ENCODE measurements at places on chromosomes 2 and 18.

DNA sequence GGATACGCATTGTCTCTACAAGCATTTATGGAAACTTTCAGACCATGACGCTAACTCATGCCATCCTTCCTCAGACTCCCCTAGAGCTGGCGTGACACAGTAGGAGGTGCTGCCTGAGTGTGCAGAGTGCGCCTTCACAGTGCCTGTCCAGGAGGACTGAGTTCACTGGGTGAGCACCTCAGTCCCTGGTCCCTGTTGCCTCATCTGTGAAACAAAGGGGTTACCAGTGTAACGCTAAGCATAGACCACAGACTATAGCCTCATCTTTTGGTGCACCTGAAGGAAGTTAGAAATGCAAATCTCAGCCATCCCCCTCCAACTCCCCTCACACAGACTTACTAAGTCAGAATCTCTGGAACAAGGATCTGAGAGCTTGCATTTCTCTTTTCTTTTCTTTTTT is 142.8 kb downstream of the TMEM17 start:
- DNase-seq, result no peak

GRCh38 chr2:37833423-37833822 is 91.7 kb upstream of the RMDN2 start:
- peak; percentile 15 for DNase-seq

- no peak for DNase-seq
Observed at GRCh38 chr2:50611351-50611871, 420.5 kb downstream of the NRXN1 start.

DNA sequence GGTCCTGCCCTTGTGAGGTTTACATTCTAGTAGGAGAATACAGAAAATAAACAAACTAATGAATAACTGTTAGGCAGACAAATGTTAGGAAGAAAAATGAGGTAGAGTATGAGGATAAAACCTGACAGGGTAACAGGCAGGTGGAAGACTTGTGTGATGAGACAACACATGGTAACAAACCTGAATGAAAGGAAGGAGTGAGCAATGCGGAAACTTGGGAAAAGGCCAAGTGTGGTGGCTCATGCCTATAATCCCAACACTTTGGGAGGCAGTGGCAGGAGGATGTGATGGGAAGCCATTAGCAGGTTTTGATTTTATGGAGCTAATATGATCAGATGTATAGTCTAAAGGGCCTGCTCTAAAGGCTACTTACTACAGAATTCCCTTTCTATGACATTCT is 74.2 kb downstream of the INO80D start:
- DNase-seq, result peak; percentile 32

GRCh38 chr18:11989966-11990380 is 8.7 kb downstream of the IMPA2 start:
- DNase-seq, result no peak

DNA sequence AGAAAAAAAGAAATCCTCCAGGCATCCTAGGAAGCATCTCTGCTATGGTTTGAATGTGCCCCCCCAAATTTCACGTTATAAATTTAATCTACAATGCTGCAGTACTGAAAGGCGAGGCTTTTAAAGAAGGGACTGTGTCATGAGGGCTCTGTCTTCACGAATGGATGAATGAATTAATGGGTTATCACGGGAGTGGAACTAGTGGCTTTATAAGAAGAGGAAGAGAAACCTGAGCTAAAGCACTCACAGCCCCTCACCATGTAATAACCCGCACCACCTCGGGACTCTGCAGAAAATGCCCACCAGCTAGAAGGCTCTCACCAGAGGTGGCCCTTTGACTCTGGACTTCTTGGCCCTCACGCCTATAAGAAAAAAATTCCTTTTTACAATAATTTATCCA is 27.6 kb downstream of the RNU4ATAC start:
- no peak for DNase-seq

All from ELR (cell line).